ENCODE measurements at places on chromosomes 5 and 9. TPM values are rescaled to one million over a fixed set of nuclear protein-coding genes. Genes with fewer than 3 reads are reported as not detected.

DNA sequence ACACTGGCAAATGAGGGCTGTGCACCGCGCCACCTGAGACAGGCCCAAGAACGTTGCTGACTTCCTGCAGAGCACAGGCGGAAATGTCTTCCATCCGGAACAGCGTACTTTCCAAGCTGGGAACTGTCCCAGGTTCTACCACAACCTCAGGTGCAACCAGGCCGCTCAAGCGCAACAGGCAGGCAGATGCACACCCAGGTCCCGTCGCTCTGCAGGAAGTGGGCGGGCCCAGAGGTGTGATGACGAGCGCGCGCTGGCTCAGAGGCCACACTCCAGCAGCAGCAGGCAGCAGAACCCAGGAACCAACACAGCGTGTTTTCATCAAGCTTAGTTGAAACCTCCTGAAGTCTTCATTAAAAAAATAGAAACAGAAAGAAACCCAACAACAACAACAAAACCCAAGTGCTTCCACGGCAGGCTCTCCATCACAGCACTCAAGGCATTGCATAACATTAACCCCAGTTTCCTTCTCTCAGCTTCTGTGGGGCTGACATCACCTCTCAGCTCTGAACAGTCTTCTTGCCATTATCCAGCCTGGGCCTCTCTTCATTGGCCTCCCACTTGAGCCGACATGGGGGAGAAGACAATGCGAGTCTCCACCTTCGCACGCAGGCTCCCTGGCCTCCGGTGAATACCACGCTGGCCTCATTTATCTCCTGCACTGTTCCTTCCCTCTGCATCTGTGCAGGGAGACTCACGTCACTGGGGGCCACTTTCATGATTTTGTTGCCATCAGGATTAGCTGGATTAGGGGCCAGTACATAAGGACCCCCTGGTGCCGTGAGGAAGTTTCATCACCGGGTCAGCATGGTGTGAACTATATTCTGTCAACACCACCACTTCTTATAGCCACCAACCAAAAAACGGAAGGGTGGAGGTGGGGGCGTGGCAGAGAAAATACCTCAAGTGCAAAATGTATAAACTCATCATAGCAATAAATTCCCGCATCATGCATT lies 22.1 kb downstream of the PTCH1 start:
- peak; percentile 65 for DNase-seq

GRCh38 chr5:13566871-13567339 lies 377.6 kb downstream of the DNAH5 start:
- no peak for DNase-seq

DNA sequence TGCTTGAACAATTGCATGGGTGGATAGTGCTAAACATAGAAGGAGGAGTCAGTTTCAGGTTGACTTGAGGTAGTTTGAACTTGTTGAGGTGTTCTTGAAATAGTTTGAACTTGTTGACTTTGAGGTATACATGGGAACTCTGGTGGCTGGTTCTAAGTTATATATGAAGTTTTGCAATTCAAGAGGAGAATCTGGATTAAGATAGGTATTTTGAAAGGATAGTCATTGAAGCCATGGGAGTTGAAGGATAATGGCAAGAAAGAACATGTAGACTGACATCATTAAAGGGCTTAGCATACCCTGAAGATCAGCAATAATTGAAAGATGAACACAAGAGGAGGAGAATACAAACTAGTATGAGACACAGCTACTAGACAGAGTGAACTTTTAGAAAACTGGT lies 181.9 kb upstream of the MRPS30 start:
- DNase-seq: no peak

DNA sequence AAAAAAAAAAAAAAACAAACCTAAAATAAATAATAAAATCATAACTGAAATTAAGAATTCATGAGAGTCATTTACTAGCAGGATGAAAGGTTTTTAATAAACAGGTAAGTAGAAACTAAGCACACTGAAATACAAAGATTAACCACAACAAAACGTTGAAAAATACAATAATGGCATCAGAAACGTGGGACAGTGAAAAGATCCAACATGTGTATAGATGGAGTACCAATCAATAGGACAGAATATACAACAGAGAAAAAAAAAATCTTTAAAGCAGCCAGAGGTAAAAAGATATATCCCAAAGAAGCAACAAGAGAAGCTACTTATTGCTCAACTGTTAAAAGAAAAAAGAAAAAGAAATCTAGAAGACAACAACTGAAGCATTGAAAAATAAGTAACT lies 75.2 kb downstream of the RICTOR start:
- DNase-seq: no peak

DNA sequence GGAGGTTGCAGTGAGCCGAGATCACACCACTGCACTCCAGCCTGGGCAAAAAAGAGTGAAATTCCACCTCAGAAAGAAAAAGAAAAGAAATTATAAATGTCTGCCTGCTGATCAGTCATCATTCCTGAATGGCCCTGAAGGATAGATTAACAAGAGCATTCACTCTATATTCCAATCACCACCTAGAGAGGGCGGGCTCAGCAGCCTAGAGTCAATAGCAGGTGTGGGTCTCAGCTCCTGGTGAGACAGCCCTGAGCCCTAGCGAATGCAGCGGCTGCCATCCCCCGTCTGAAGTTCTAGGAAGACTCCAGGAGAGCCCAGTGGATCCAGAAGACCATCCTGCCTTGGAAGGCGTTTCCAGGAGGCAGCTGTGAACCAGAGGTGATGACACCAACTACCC lies 12.0 kb downstream of the FBP1 start:
- DNase-seq: no peak

- DNase-seq: no peak
Observed at GRCh38 chr9:88759364-88759763, 224.4 kb downstream of the NXNL2 start.

DNA sequence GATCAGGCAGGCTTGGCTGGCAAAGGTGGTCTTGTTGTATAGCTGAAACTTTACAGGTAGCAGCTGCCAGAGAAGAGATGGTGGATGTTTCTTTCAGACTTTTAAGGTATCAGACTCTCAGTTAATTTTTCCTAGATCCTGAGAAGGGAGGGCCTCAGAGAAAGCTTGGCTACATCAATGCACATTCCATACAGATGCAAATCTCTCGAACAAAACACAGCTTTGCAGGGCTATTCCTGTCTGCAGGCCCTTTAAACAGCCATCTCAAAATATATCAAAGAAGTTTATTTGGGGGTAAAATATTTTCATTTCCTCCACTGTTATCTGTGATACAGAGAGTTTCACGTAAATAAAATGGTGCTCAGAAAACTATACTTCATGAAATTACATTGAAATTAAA lies 1584.4 kb downstream of the EFNA5 start:
- DNase-seq: no peak

DNA sequence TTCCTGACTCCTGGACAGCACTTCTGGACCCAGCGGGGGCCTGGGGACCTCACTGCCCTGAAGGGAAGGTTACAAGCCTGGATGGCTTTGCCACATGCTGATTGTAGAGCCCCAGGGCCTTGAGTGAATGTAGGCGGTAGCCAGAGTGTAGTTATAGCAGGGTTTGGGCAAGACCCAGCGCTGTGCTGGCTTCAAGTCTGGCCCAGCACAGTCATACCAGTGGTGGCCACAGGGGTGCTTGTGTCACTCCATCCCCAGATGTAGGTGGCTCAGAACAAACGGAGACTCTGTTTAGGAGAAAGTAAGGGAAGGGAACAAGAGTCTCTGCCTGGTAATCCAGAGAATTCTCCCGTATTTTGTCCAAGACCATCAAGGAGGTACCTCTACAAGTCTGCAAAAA lies 84.6 kb downstream of the STARD4 start:
- DNase-seq: no peak

GRCh38 chr9:88388203-88388885 lies at the start of gene SPIN1:
TSS of gene SPIN1 (plus strand) at chr9:88388444. CDS start at chr9:88426540, 38,096 bp downstream.
- DNase-seq: peak; percentile 99

DNA sequence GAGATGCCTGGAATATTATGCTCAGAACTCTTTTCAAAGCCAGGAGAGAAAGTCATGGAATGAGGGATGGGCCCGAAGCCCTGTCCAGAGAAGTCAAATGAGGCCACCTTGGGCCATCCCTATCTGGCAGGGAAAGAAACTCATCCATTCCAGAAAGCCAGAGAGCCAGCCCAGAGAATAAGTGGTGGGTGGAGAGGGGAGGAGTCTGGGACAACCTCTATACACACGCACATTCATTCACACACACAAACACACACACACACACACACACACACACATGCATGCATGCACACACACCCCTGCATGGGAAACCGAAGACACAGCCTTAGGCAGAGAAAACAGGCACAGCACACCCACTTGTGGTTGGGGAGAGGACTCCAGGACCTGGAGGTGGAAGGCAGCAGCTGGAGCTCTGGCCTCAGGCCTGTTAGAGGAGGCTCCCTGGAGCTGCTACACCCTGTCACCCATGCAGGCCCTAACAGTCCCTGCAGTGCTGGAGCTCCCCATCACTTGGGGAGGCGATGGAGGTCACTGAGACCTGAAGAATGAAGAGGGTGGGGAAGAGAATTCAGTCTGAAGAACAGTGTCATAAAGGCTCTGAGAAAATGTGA lies 38.0 kb downstream of the TGFBI start:
- DNase-seq: peak; percentile 58

- peak; percentile 100 for DNase-seq
Observed at GRCh38 chr9:137114613-137115393, at the start of gene DPP7. TSS of gene DPP7 (minus strand) at chr9:137114733. CDS start at chr9:137114713, 20 bp downstream.

- no peak for DNase-seq
Observed at GRCh38 chr9:27195191-27195590, 86.2 kb downstream of the TEK start.

- peak; percentile 89 for DNase-seq
Observed at GRCh38 chr5:148776780-148777179, 49.6 kb upstream of the ADRB2 start.

GRCh38 chr9:134234001-134234660 lies 69.8 kb upstream of the RNU6ATAC start:
- DNase-seq: no peak

Gene SH3TC2
- 0.72 TPM for total RNA-seq

Gene C5
- 5.1 TPM for total RNA-seq

Gene LHX3
- total RNA-seq: under 0.01 TPM

Gene HAVCR1
- total RNA-seq: 0.36 TPM

Gene BAAT
- total RNA-seq: under 0.01 TPM
